ENCODE measurements at places on chromosomes 1 and 21. TPM values are rescaled to one million over a fixed set of nuclear protein-coding genes. Genes with fewer than 3 reads are reported as not detected.

DNA sequence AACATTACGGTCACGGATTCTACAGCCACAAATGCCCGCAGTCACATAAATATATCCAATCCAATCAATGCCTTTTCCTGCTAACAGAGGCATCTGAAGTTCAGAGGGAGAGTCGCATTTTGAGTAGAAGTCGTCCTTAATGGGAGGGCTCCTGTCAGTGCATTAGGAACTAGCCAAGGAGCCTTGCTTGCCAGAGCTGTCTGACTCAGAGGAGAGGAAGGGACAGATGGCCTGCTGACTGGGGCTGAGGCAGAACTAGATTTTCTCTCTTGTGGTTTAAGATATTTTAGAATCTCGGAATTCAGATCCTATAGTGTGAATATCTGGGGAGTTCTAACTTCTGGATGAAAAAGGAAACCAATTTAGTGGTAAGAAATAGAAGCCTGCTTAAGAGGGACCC lies 10.6 kb downstream of the XKR8 start:
- DNase-seq, result no peak

GALE gene
- 9.9 TPM for total RNA-seq

DNA sequence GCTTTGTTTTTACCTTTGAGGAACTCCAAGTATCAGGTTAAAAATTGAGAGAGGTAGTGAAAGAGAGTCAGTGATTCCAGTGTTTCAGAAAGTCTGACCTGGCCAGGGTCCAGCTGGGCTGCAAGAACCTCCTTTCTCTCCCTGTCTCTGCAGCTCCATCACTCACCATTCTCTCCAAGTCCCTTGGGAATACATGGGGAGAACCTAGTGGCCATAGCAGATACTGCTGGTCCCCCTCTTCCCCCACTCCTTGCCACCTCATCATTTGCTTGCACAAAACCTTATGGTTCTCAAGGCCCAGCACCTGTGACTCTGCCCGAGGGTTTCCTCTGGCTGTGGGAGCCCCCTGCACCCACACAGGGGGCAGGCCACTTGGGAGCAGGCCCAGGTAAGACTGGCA lies 279.5 kb downstream of the KIF26B start:
- DNase-seq, result no peak

HPCAL4 gene
- not detected for total RNA-seq

DNA sequence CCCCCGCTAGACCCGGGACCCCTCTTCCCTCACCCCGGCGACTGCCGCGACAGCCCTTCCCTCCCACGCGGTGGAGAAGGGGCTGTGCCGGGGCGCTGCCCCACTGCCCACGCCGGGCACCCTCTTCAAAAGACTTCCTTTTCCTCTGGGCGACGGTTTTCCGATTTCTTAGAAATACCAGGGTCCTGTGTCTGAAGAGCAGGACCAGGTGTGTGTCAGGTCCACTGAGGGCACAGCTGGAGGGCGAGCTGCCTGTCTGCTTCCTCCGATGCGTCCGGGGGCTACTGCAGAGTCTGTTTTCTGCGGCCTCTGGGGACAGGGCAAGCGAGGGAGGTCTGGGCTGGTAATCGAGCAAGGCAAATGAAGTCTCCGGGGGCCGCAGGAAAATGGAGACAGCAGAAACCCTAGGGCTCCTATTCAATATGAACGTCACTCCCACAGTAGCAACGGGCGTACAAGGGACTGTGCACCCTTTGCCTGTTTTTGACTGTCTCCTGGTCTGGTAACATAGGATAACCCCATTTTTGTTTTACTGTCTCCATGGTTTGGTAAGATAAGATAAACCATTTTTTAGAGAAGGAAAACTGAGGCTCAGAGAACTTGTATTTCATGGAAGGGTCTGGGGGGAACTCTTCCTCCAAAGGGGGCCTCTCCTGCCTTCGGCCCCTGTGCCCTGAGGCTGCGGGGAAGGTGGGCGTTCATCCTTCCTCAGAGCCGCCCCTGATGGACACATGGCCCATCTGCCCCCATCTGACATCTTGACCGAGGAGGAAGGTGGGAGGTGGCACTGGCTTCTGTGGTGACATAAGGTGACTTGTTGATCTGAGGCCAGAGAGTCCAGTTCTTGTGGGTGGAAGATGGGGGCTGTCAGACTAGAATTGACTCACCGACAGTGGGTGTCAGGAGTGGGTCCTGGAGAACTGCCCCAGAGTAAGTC lies 970 bp downstream of the TNFRSF1B start:
- no peak for DNase-seq

NUCKS1 gene
- total RNA-seq, result 80.6 TPM

S100A7A gene
- not detected for total RNA-seq

TAGLN2 gene
- total RNA-seq, result 195 TPM

DNA sequence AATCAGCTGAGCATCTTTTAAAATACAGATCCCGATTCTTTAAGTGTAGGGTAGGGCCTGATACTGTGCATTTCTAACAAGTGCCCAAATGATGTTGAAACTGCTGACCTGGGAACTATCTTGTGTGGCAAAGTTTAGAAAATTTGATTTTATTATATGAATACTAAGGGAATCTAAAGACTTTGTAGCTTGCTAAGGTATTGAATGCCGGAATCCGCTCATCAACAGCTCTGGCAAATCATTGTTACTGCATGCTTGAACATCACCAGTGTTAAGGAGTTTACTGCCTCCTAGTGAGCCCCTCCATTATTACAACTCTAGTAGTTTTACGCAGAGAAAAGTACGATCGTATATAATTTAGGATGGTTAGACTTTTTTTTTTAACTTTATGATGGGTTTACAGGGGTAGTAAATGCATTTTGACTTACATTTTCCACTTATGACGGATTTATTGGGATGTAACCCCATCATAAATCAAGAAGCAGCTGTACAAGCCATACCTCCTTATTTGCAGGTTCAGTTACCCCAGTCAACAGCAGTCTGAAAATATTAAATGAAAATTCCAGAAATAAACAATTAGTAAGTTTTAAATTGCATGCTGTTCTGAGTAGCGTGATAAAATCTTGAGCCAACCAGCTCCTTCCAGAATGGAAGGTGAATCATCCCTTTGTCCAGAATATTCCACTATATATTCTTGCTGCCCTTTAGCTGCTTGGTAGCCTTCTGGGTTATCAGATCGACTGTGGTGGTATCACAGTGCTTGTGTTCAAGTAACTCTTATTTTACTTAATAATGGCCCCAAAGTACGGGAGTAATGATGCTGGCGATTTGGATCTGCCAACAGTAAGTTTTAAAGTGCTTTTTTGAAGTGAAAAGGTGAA lies 892 bp downstream of the TYW3 start:
- no peak for DNase-seq

DNA sequence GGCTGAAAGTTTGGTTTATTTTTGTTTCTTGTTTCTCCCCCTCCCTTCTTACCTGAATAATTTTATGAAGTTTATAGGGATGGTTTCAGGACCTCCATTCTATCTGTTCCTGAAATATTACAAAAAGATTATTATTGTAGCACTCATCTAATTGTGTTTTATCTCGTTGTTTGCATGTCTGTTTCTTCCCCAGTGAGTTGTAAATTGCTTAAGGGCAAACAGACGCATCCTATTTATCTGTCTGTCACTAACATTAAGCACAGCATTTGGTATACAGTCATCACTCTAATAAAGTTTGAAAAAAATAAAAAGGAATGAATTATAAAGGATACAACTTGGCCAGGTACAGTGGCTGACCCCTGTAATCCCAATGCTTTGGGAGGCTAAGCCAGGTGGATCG lies 123.5 kb downstream of the LRRC7 start:
- DNase-seq, result no peak

GRCh38 chr1:198253668-198254067 lies 96.9 kb downstream of the NEK7 start:
- no peak for DNase-seq

GRCh38 chr1:66732407-66733166 lies 19.7 kb upstream of the DYNLT5 start:
- DNase-seq, result no peak

GRCh38 chr1:59511476-59512465 lies 214.9 kb downstream of the FGGY start:
- DNase-seq, result no peak

ERRFI1 gene
- 550 TPM for total RNA-seq

RNF207 gene
- 29.9 TPM for total RNA-seq

GRCh38 chr1:172108161-172108893 lies 267.0 kb downstream of the DNM3 start:
- no peak for DNase-seq

- DNase-seq, result no peak
These were observed 425.6 kb upstream of the VAMP3 start for GRCh38 chr1:7345516-7345915.

Data from breast epithelium (tissue), 4 donors.